ENCODE measurements at places on chromosomes 3 and 15. TPM values are rescaled to one million over a fixed set of nuclear protein-coding genes. Genes with fewer than 3 reads are reported as not detected.

The DAG1 gene
- 47.5 TPM for total RNA-seq

The TXNRD3 gene
- total RNA-seq, result 8.2 TPM

The PLA2G4D gene
- total RNA-seq, result not detected

The EPHB1 gene
- 0.24 TPM for total RNA-seq

The PLSCR4 gene
- 7.3 TPM for total RNA-seq

The PRR23C gene
- not detected for total RNA-seq

The PRR20G gene
- 2.4 TPM for total RNA-seq

The SPTSSB gene
- total RNA-seq, result 0.06 TPM

The CDCP1 gene
- 7.7 TPM for total RNA-seq

The ADGRG7 gene
- not detected for total RNA-seq

The FBXO45 gene
- total RNA-seq, result 8.8 TPM

The GOLGA8J gene
- total RNA-seq, result not detected

The TMEM212 gene
- total RNA-seq, result not detected

The PLSCR5 gene
- not detected for total RNA-seq

The AQP9 gene
- 0.05 TPM for total RNA-seq

The DCUN1D1 gene
- 18.8 TPM for total RNA-seq

The CCDC174 gene
- 13.2 TPM for total RNA-seq

The CLSTN2 gene
- 0.05 TPM for total RNA-seq

The TRPM1 gene
- total RNA-seq, result not detected

The PSTPIP1 gene
- total RNA-seq, result 0.25 TPM

The SNURF gene
- total RNA-seq, result 4.2 TPM

The CD96 gene
- not detected for total RNA-seq

The UBAP1L gene
- 0.29 TPM for total RNA-seq

The FOXB1 gene
- total RNA-seq, result not detected

The CCDC71 gene
- total RNA-seq, result 15.1 TPM

The LNP1 gene
- 0.90 TPM for total RNA-seq
